ENCODE measurements at places on chromosomes 12 and 14.
A peak's percentile ranks its signal among the peaks of the same experiment; 100 is the strongest.

DNA sequence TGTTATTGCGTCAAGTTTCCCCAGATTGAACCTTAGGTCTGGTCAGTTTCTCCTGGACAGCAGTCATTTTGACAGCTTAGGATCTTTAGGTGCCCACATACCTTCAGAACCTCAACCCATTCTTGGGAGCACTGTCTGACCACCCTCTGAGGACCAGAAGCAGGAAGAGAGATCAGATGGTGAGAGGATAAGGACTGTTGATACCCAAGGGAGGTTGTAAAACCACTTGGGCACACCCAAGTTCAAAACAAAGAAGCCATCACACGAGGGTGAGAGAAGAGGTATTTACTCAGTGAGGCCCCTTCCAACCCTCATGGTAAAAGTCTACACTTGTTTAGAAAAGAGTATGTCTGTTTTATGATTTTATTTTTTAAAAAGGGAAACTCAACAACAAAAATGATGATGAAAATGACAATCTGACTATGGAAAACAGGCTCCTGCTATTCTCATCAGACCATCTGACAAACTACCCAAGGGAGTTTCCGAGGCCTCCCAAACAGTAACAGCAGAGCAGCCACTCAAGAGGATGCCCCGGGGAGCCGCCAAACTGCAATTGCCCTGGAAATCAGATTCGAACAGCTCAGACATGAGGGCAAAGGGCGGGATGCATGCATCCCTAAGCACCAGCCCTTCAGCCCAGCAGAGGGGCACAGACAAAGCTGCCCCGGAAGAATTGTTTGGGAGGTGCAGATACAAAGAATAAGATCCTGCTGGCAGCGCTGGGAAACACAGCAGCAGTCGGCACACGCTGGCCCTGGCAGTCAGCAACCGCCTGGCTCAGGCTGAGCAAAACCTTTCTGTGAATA is 162.6 kb upstream of the PLEKHG7 start:
- no peak for DNase-seq

DNA sequence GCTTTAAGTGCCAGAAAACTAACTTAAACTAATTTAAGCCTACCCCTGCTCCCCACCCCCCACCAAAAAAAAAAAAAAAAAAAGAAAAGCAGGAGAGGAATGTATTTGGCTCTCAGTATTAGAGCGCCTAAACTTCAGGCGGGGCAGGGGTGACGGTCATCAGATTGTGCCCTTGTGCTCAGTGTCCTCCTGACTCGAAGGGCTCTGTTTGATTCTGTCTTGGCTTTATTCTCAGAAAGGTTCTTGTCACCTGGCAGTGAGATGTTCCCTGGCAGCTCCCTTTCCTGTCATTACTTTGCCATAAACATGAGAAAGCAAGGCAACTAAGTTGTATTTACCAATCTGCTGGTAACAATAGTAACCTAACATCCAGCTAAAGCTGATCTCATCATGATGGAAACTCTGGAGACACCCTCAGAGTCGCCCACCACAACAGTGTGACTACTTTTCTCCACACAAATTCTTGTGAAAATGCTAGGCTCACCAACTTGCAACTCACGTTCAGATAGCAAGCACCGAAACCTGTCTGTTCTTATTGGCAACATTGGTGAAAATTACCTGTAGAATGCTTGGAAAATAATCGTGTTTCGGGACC is 39.0 kb upstream of the WNK1 start:
- no peak for DNase-seq

GRCh38 chr14:71764701-71765382 is 167.4 kb upstream of the RGS6 start:
- DNase-seq: no peak

- no peak for DNase-seq
Observed at GRCh38 chr12:64395739-64396138, 5.2 kb upstream of the C12orf56 start.

- no peak for DNase-seq
Observed at GRCh38 chr14:37558740-37559139, 36.3 kb downstream of the FOXA1 start.

GRCh38 chr14:25436288-25436875 is 386.4 kb upstream of the STXBP6 start:
- DNase-seq: no peak

DNA sequence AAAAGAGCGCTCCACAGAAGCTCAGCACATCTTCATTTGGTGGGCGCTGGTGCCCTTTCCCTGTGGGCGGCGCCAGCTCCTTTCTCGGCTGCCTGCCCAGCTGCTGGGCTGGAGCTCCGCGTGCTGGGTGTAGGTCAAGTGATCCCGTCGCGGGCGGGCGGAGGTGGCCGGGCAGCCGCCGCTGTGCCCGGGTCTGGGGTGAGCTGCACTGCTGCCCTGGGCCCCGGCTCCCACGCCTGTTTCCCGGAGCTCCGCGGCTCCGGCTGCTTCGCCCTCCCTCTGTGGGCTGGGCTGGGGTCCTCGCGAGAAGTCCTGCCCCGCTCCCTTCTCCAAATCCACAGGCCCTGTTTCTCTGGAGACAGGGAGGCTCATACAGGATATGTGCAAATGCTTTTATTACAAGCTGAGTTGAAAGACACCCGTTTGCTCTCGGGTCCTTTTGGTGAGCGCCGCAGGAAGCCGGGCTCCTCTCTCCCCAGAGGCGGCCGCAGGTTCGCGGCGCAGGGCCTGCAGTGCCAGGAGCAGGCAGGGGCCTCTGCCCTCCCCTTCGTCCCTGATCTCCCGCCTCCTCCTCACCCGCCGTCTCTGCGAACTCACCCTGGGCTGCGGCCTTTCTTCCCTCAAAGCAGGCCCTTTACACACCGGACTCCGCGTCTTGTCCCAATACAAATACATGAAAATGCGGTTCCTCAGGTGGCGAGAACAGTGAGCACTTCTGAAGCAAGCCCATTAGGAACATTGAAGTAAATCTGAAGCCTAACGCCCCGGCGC is 67.8 kb upstream of the CAPRIN2 start:
- DNase-seq: peak; percentile 10

DNA sequence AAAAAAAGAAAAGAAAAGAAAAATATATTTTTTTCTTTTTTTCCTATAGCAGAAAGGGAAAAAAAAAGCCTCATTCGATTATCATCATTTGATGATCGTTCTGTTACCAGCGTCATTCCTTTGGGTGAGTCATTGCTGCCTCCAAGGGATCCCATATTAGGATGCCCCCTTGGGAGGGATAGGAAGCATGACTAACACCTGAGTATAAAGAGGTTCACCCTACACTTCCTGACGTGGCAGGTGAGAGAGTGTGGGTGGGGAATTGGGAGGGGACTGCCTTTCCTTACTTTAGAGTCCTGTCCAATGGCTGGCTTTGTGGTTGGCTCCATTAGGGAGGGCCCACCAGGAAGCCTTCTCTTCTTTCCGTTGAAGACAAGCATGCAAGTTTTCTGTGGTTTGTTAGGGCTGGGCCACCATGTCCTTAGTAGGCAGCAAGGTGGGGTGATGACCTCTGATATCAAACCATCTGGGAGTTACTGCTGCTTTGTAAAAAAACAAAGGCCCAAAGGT is 56.1 kb upstream of the FUT8 start:
- no peak for DNase-seq
